ENCODE measurements at places on chromosomes 2 and 18. TPM values are rescaled to one million over a fixed set of nuclear protein-coding genes. Genes with fewer than 3 reads are reported as not detected.

The ASAP2 gene
- 47.2 TPM for total RNA-seq

The C2orf72 gene
- total RNA-seq: 0.84 TPM

DNA sequence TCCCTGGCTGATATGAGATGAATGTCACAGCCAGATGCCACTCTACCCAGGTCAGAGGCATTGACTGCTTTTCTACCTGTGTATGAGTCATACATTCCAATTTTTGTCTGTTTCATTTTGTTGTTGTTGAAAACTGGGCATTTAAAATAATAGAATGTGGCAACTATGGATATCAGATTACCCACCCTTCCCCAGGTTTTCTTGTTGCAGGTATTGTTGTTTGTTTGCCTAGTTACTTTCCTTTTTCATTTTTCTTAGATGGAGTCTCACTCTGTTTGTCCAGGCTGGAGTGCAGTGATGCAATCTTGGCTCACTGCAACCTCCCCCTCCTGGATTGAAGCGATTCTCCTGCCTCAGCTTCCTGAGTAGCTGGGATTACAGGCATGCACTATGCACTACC, 70.2 kb downstream of the LRRC30 start:
- no peak for DNase-seq

GRCh38 chr18:13434854-13435253, 216.3 kb downstream of the LDLRAD4 start:
- no peak for DNase-seq

Data from astrocyte (in vitro differentiated cells and primary cell).